ENCODE measurements at places on chromosomes 2 and 18. TPM values are rescaled to one million over a fixed set of nuclear protein-coding genes. Genes with fewer than 3 reads are reported as not detected.

TMX3 gene
- 40.0 TPM for total RNA-seq

LBH gene
- 21.4 TPM for total RNA-seq

IL18RAP gene
- total RNA-seq = 0.35 TPM

STON1 gene
- 10.0 TPM for total RNA-seq

SEH1L gene
- total RNA-seq = 16.6 TPM

UGT1A10 gene
- not detected for total RNA-seq

PLEK gene
- total RNA-seq = 4.4 TPM

GALNT14 gene
- 1.5 TPM for total RNA-seq

IFT172 gene
- 17.8 TPM for total RNA-seq

ARHGEF33 gene
- total RNA-seq = 0.71 TPM

- no peak overlapping the region for H3K4me3 ChIP-seq
- peak; percentile 37 for DNase-seq
- H3K4me1 ChIP-seq = peaks cover 3% of the 10 kb centered on the region
- no peak overlapping the region for H3K27ac ChIP-seq
- H3K27me3 ChIP-seq = no peaks in the 10 kb centered on the region
- no peaks in the 10 kb centered on the region for H3K36me3 ChIP-seq
These were observed 647.7 kb upstream of the ZNF804A start for GRCh38 chr2:183950673-183951072.

DNA sequence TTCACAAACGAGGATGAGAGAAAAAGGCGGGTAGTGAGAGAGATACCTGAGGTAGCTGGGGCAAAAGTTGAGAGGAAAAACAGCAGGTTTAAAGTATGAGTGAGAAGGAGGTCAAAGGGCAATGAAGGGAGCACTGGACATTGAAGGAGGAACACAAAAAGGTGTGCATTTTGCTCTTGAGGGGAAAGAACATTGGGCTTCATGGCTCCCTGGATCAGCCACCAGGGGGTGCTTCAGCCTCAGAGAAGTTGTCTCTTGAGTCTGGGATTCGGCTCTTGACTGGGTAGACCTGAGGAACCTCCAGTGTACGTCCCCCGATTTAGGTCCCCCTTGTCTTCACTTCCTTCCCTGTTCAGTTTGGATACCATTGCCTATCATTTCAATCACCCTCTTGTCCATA is 128.5 kb downstream of the RAPGEF4 start:
- no peaks in the 10 kb centered on the region for H3K27me3 ChIP-seq
- H3K4me3 ChIP-seq = no peak overlapping the region
- H3K27ac ChIP-seq = no peak overlapping the region
- peaks cover 12% of the 10 kb centered on the region for H3K4me1 ChIP-seq
- no peaks in the 10 kb centered on the region for H3K36me3 ChIP-seq

GRCh38 chr2:7594211-7594610 is 677.0 kb downstream of the RNF144A start:
- DNase-seq = no peak
- H3K36me3 ChIP-seq = no peaks in the 10 kb centered on the region
- no peaks in the 10 kb centered on the region for H3K27me3 ChIP-seq

DNA sequence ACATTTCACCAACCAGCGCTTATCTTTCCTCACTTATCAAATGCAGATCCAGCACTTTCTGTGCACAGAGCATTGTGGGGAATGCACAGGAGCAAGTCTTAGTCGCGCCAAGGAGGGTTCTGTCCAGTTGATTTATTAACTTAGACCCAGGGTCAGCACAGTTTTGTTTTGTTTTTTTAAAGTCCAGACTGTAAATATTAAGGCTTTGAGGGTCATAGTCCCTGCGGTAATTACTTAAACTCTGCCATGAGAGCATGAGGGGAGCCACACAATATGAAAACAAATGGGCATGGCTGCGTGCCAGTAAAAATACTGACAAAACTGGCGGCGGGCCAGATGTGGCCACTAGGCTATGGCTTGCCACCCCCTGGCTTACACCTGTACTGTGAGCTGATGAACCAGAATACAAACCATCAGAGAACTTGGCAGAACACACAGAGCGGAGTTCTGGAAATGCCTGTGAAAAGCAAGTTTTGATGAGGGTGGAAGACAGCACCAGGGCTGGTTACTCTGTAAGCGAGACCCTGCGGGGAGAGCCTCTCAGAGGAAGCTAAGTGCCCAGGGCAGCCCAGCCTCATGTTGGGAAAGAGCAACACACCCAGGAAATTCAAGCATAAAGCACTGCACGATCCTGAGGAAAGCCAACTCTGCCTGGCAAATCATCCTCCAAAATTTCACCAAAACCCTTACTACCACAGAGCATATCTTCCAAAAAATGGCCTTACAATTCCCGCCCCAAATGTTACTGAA is 43.6 kb downstream of the L3MBTL4 start:
- no peaks in the 10 kb centered on the region for H3K36me3 ChIP-seq
- H3K4me1 ChIP-seq = peaks cover 2% of the 10 kb centered on the region
- H3K4me3 ChIP-seq = no peak overlapping the region
- H3K27ac ChIP-seq = no peak overlapping the region
- H3K27me3 ChIP-seq = no peaks in the 10 kb centered on the region

DNA sequence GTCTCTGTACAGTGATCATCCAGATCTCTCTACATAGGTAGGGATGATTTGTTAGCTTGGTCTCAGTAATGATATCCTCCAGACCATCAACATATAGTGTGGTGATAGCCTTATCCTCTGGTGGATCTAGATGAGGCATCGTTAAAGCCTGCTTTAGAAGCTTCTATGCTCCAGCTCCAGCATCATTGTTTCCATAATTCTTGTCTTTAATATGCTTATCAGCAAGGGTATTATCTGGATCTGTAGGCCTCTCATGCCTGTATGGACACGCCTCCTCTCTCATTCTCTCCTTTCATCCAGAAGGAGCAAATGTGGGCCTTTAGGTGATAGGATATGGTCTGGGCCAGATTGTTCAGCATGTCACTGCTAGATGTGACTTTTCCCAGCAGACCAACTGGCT is 234.5 kb upstream of the CHST9 start:
- no peaks in the 10 kb centered on the region for H3K27me3 ChIP-seq
- H3K36me3 ChIP-seq = no peaks in the 10 kb centered on the region
- no peak overlapping the region for H3K4me3 ChIP-seq

DNA sequence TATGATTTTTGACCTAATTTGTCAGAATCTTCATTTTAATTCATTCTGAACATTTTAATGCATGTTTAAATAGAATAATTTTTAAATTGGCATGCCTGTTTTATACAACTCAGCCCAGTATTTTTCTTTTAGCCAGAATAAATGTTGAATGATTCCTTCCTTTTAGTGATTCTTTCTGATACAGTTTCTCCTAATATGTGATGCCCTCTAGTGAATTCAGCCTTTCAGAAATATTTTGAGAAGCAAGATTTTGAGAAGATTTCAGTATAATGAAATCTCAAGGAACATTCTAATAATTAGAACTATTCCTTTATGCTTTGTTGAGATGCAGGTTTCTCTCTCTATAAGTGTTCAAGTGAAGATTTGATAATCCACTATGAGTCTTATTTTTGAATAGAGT is 28.5 kb downstream of the LCLAT1 start:
- no peaks in the 10 kb centered on the region for H3K27me3 ChIP-seq
- no peaks in the 10 kb centered on the region for H3K36me3 ChIP-seq
- H3K4me3 ChIP-seq = no peak overlapping the region
- DNase-seq = peak; percentile 26

GRCh38 chr2:42843131-42843530 is 50.7 kb upstream of the HAAO start:
- no peaks in the 10 kb centered on the region for H3K36me3 ChIP-seq
- no peaks in the 10 kb centered on the region for H3K27me3 ChIP-seq
- peak overlapping the region; percentile 20 for H3K27ac ChIP-seq
- no peak overlapping the region for H3K4me3 ChIP-seq
- DNase-seq = no peak

DNA sequence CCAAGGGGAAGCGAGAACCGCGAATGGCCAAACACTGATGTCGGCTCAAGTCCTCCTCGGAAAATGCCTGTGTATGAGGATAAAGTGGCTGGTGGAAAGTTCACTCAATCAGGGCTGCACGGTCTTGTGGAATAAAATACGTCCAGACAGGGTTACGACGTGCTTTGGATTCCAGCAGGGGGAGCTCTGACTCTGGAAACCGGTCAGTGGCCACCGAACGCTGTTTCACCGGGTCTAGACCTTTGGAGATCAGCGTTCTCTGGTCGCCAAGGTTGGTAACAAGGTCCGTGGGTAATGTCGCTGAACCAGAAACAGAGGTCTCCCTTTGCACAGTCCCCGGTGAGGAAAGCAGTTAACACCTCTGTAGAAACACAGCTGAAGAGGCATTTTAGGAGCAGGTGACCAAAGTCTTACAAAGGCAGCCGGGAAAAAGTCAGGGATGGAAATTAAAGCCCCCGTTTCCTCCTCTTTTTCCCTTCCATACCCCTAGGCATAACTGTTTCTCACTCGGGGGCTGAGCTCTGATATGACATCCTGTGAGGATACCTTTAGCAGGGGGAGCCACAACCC is 47.8 kb downstream of the CDCA7 start:
- peaks cover 17% of the 10 kb centered on the region for H3K4me1 ChIP-seq
- no peaks in the 10 kb centered on the region for H3K36me3 ChIP-seq
- peaks cover 7% of the 10 kb centered on the region for H3K27me3 ChIP-seq
- peak overlapping the region; percentile 16 for H3K4me3 ChIP-seq
- peak; percentile 93 for DNase-seq
- H3K27ac ChIP-seq = peak overlapping the region; percentile 81

GRCh38 chr2:11669454-11670291 is at the start of gene NTSR2:
Gene NTSR2 (minus strand): TSS chr2:11670195. CDS start chr2:11670129, 66 bp downstream.
- H3K36me3 ChIP-seq = no peaks in the 10 kb centered on the region
- peaks cover 3% of the 10 kb centered on the region for H3K4me1 ChIP-seq
- no peak within 1 kb of the TSS for H3K4me3 ChIP-seq
- H3K27ac ChIP-seq = no peak within 1 kb of the TSS

- H3K4me3 ChIP-seq = no peak overlapping the region
- H3K27ac ChIP-seq = no peak overlapping the region
- no peaks in the 10 kb centered on the region for H3K36me3 ChIP-seq
- DNase-seq = no peak
These were observed 43.7 kb downstream of the MYO3B start for GRCh38 chr2:170221317-170222288.

- DNase-seq = no peak
- H3K36me3 ChIP-seq = peaks cover 62% of the 10 kb centered on the region
- no peak overlapping the region for H3K27ac ChIP-seq
- no peaks in the 10 kb centered on the region for H3K4me1 ChIP-seq
These were observed 28.8 kb downstream of the TUBB6 start for GRCh38 chr18:12336887-12337286.

GRCh38 chr18:5106730-5107129 is 90.3 kb downstream of the AKAIN1 start:
- H3K36me3 ChIP-seq = no peaks in the 10 kb centered on the region
- DNase-seq = no peak
- H3K4me1 ChIP-seq = no peaks in the 10 kb centered on the region
- no peaks in the 10 kb centered on the region for H3K27me3 ChIP-seq
- no peak overlapping the region for H3K4me3 ChIP-seq
- no peak overlapping the region for H3K27ac ChIP-seq

DNA sequence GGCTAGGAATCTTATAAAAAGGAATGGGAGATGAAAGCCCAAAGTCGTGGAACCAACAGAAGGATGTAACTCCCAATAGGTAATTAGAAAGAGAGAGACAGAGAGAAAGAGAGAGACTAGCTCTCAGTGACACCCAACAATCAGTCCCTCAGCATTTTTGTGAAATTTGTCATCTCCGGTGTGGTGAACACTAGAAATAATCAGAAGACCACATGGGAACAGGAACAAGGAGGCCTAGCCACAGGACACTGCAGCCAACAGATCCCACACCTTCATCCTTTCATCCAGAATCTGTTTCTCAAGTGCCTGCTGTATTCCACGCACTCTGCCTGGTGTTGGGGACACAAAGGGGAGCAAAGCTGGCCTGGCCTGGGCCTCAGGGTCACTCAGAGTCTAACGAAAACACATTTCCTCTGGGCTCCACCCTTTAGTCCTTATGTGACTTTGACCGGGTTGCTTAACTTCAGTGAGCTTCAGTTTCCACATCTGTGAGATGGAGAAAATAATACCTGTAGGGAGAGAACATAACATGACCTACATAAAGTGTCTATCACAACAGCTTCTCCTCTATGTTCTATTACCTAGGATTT is 53.1 kb downstream of the EHD3 start:
- no peak overlapping the region for H3K27ac ChIP-seq
- no peaks in the 10 kb centered on the region for H3K4me1 ChIP-seq
- no peaks in the 10 kb centered on the region for H3K27me3 ChIP-seq
- no peak overlapping the region for H3K4me3 ChIP-seq
- DNase-seq = no peak

- peaks cover 4% of the 10 kb centered on the region for H3K27me3 ChIP-seq
- H3K4me1 ChIP-seq = no peaks in the 10 kb centered on the region
These were observed 9.8 kb upstream of the RUFY4 start for GRCh38 chr2:218059289-218059688.

DNA sequence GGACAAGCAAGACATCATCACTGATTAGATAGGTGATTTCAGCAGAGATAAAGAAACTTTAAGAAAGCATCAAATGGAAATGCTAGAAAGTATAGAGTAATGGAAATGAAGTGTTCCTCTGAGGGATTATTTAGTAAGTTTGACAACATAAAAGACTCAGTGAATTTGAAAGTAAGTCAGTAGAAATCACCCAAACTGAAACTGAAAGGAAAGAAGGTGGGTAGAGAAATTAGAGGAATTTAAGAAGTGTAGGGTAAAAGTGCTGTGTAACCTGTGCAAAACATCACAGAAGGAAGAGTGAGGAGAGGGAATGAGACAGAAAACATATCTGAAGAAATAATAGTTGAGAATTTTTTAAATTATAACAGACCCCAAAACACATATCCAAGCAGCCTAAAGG is 343.1 kb downstream of the CBLN2 start:
- no peak for DNase-seq
- no peak overlapping the region for H3K4me3 ChIP-seq
- H3K4me1 ChIP-seq = no peaks in the 10 kb centered on the region
- H3K27ac ChIP-seq = no peak overlapping the region

DNA sequence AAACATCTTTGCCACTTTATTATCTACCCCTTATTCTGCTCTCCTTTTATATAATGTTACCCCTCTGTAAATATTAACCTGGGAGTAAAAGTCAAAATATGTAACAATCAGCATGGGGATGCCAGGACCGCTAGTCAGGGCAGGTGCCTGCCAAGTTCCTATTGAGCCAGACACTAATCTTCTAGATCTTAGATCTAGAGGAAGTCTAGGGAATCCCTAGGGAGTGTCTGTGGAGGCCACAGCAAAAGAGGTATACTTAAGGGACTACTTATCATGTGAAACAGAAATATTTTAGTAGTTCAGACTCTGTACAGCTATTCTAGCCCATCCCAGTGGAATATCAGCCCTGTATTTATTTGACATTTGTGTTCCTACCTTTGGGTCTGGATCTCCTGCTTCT is 600.8 kb upstream of the CDH2 start:
- H3K27ac ChIP-seq = no peak overlapping the region
- H3K36me3 ChIP-seq = no peaks in the 10 kb centered on the region
- no peaks in the 10 kb centered on the region for H3K27me3 ChIP-seq
- no peak for DNase-seq

DNA sequence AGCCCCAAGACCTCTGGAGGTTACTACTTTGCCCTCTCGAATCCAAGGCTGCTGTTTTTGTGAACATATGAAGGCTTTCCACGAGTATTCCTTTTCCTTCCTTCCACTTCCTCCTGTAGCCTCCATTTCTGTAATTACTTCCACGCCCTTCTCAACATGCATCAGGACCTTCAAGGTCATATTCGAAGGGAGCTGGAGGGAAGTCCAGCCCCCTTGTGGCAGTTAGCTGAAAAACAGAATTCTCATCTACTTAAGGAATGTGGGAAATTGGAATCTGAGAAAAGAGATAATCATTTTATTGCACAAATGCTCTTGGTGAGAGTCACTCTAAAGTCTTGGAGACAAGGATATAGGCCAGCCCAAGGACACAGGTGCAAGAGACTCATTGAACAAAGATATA is 1000.2 kb downstream of the TDRD15 start:
- no peaks in the 10 kb centered on the region for H3K36me3 ChIP-seq
